T-helper 1 cell (primary cell): ENCODE measurements at places on chromosomes 6 and 20.

- DNase-seq: no peak
Measured at GRCh38 chr20:64151633-64152530, 12.4 kb upstream of the MYT1 start.

GRCh38 chr6:154537511-154538325, 27.2 kb upstream of the CNKSR3 start:
- DNase-seq: no peak

- DNase-seq: peak; percentile 1
Measured at GRCh38 chr20:63090052-63090451, 83.3 kb upstream of the BHLHE23 start.

GRCh38 chr20:24102290-24102689, 113.7 kb upstream of the GGTLC1 start:
- DNase-seq: no peak

DNA sequence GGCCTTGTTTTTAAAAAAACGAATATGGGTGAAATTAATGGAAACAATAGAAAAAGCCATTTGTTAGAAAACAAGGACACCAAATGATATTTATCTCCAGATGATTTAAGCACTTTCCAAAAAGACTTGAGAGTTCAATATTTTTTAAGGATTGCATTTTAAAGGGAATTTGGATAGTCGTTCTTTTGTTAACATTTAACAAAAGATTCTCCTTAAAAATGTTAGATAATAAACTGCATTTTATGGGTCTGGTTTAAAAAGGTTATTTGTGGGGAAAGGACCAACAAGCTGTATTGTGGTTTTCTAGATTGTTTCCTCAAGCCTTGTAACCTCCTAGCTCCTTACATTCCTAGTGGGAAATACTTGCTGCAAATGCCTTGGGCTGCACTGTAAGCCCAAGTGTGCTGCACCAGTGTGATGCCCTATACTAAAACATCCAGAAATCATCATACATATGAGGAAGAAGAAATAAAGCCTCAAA, 1.5 kb upstream of the PHIP start:
- DNase-seq: no peak

DNA sequence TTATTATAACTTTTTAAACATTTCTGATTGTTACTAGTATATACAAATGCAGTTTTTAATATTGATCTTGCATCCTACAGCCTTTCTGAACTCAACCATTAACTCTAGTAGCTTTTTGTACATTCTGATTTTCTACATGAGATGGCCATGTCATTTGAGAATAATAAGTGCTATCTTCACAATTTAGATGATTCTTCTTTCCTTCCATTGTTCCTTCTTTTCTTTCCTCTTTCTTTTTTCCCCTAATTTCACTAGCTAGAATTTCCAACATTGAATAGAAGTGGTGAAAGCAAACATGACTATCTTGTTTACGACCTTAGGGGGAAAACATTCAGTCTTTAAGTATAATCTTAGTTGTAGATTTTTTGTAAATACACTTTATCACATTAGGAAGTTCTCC, 128.2 kb upstream of the PRSS16 start:
- no peak for DNase-seq

DNA sequence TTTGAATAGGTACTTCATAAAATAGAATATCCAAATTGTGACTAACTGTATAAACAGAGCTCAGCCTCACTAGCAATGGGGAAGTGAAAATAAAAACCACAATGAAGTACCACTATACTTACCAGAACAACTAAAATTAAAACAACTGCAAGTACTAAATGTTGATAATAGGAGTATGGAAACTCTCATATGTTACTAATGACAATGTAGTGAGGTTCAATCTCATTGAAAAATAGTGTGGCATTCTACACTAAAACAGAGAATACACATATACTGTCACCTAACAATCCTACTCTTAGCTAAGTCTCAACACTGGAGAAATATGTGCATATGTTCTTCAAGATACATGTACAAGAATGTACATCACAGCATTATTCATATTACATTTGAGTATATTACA, 132.0 kb upstream of the CARMIL1 start:
- no peak for DNase-seq

DNA sequence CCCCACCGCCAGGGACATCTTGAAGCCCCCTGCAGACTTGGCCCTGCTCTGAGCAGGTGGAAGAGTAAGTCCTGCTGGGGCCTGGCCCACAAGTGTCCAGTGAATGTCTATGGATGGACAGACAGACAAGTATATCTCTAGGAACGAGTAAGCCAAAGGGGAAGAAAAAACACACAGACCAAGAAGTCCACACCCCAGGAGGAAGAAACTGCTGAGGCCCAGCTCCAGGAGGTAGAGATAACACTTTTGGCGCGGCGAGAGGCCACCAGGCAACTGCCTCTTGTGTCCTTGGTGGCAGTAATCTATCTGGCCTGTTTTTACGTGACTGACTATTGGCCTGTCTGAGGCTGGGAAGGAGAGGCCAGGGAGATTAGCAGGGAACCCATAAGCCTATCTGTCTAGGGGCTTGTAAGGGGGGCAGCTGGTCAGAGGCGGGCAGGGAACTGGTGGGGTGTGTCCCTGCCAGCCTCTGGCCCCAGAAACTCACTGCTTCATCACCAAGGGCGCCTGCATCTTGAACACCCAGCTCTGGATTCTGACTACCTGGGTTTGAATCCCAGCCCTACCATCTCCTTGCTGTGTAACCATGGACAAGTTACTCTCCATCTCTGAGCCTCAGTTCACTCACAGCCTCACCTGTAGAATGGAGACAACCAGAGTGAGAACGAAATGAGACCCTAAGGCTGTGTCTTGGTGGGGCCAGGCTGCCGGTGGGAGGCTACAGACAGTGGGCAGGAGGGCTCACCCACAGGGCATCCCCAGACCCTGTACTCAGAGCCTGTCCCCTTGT, 31.3 kb downstream of the C20orf203 start:
- no peak for DNase-seq

DNA sequence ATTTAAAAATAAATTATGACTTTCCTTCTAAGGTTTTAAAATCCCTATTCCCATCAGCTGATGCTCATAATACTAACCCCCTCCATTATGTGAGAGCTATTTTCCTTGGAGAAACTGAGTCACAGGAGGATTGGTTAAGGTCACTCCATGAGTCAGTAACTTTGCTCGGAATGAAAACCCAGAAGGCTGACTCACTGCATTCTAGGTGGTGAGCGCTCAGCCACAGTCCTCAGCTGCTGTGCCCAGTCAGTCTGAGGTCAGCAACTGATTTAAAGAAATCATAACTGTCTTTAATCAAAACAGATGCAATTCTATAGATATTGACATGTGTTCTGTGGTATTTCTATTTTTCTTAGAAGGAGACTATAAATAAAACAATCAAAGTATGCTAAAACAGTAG, 359.2 kb downstream of the GJA1 start:
- DNase-seq: no peak

GRCh38 chr6:43983191-43983590, 144.1 kb downstream of the MRPL14 start:
- no peak for DNase-seq

DNA sequence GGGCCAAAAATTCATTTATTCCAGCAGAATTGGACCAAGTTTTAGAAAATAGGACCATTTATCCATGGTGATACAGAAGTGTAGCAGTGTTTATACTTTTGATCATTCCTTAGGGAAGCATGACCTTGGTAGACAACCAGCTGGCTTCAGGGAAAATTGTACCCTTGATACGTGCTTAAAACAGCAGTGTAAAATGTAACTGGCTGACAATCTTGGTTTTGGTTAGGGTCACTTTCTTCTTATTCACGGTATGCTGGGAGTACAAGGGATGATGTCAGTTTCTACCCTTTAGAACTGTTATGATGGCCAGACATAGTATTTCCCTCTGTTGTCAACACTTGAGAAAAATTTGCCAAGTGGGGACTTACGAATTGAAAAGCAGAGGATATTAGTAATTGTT, 157.1 kb downstream of the BCKDHB start:
- no peak for DNase-seq

DNA sequence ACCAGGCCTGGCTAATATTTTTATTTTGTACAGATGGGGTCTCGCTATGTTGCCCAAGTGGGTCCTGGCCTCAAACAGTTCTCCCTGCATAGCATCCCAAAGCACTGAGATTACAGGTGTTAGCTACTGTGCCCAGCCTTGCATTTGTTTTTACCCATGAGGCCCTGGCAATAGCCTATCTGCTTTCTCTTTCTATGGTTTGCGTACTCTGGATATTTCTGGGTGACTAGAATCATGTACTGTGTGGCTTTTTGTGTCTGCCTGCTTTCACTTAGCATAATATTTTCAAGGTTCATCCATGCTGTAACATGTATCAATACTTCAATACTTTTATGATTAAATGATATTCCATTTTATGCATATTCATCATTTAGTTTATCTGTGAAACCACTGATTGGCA, 451.7 kb downstream of the GRIK2 start:
- DNase-seq: no peak

GRCh38 chr20:23652371-23652770, 14.6 kb upstream of the CST3 start:
- DNase-seq: no peak

- no peak for DNase-seq
Measured at GRCh38 chr6:163501439-163501838, 86.9 kb downstream of the QKI start.

- peak; percentile 61 for DNase-seq
Measured at GRCh38 chr6:44976677-44977641, 351.2 kb upstream of the RUNX2 start.

DNA sequence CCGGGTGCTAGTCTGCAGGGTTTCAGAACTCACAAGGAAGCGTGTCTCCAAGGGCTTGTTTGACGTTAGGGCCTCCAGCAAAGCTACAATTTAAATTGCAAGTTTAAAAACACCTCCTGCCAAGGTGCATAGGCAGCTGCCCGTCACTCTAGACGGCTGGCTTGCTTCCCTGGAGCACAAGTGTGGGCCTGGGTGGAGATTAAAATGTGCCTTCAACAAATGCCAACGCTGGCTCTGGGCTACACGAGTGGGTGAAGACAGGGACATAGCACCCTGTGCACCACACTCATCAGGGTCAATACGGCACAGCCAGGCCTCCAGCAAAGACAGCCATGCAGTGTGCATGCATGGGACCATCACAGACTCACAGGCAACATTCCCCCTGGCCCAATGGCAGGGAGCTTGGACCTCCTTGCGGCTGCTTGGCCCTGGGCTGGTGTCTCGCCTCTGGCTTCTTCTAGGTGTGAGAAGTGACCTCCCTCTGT, 48.4 kb upstream of the FRMD1 start:
- no peak for DNase-seq

DNA sequence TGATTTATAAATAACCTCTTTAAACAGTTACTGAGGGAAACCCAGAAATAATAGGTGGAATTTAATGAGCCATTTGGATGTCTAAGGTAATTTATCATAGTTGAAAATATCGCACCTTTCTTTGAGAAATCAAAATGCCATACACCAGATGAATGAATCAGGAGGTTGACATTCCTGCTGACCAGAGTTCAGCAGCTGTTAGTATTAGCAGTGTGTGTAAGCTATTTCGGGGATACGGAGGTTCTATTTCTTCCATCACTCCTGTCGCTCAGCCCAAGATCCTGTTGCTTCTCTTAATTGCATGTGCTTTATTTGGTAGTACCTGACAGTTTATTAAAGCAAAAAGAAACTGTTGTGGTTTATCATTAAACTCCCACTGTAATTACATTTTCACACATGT, 67.1 kb downstream of the HDGFL1 start:
- DNase-seq: no peak

- DNase-seq: peak; percentile 20
Measured at GRCh38 chr6:16316741-16317251, 78.4 kb downstream of the GMPR start.

DNA sequence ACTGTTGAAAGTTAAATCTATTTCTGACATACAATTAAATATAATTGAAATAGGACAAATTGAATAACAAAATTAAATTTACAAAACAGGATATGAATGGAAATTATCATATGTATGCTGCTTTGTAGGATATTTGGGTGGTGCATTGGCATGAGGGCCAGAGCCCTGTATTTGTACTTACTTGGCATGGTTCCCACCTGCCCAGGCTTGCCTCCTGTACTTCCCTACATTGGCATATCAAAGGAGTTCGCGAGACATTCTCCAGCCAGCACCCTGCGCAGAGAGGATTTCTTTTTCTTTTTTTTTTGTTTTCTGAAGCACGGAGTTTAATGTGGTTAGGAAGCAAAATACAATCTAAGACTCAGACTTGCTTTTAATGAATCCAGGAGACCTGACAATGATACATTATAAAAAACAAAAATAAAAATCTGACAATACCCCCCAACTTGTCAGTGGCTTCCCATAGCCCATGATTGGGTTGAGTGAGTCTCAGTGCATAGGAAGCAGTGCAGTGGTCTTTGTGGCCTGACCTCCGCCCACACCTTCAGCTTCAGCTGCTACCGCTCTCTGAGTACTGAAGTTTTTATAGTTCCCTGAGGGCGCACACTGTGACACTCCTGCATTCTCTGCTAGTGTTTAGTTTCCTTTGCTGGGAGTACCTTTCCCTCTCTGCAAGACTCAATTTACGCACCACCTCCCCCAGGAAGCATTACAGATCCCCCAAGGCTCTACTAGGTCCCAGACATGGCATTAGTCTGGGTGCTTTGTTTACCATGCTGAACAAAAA, 440.8 kb downstream of the UTRN start:
- DNase-seq: no peak

GRCh38 chr6:156406099-156406498, 371.1 kb upstream of the ARID1B start:
- DNase-seq: no peak

DNA sequence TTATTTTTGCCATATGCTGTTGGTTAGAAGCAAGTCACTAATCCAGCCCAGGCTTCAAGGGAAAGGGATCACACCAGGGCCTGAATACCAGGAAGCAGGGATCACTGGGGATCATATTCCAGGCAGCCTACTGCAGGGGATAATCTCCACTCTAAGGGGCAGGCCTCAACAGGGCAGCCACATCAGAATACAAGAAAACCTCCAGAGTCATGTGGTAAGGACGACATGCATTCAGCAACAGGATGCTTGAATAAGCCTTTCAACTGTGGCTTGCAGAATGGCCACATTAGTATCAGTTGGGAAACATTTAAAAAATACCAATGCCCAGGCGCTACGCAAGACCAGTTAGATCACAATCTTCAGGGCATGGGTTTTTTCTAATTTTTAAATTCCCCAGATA, 109.1 kb downstream of the LY86 start:
- no peak for DNase-seq

DNA sequence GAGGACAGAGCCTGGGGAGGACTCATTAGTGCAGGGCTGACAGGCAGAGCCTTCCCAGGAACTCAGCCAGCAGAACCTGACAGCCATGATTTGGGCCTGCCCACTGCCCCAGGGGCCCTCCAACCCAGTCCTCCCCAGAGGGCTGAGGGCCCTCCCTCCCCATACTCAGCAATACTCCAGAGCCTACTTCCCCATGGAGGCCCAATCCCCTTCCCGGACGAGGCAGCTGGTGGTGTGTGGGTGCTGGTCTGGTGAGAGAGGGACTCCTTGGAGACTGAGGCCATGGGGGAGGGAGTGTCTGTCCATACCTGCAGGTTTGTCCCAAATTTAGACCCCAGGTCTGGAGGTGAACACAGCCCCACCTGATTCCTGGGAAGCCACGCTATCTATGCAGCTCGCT, 120.9 kb upstream of the MLN start:
- DNase-seq: no peak

GRCh38 chr6:4264601-4265000, 129.2 kb upstream of the ECI2 start:
- DNase-seq: no peak

- no peak for DNase-seq
Measured at GRCh38 chr20:59525500-59526241, 78.7 kb upstream of the PHACTR3 start.
